ENCODE measurements at places on chromosomes 6 and 20. TPM values are rescaled to one million over a fixed set of nuclear protein-coding genes. Genes with fewer than 3 reads are reported as not detected.

TNFRSF6B gene
- not detected for total RNA-seq

BTBD3 gene
- total RNA-seq = 1.4 TPM

EEF1A2 gene
- total RNA-seq = not detected

LY6G6F gene
- not detected for total RNA-seq

EGFL8 gene
- 11.9 TPM for total RNA-seq

GSTA3 gene
- total RNA-seq = not detected

IMPG1 gene
- not detected for total RNA-seq

GPX6 gene
- total RNA-seq = not detected

TP53TG5 gene
- not detected for total RNA-seq

TRIM10 gene
- not detected for total RNA-seq

MLN gene
- not detected for total RNA-seq

NHLRC1 gene
- 0.38 TPM for total RNA-seq

ULBP1 gene
- 1.3 TPM for total RNA-seq

TINAG gene
- total RNA-seq = not detected

Data from activated CD8-positive, alpha-beta memory T cell treated with anti-CD3 and anti-CD28 coated beads for 36 hours (primary cell).